ENCODE measurements at places on chromosomes 11 and 22.

DNA sequence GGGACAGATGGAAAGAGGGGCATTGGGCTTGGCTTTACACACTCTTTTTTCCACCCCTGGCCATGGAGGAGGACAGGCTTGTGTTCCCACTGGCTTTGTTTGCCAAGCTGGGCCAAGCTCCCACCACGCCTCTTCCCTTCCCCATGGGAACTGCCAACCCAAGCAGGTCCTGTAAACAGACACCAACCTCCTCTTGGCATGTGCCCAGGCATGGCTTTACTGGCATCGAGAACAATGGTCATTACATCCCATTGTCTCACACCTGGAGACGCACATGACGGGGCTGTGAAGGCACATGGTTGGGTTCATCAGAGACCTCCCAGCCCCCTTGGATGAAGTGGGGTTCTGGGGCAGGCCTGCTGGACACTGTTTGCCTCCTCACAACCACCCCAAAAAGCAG, 11.7 kb downstream of the SEC14L3 start:
- no peak for DNase-seq

DNA sequence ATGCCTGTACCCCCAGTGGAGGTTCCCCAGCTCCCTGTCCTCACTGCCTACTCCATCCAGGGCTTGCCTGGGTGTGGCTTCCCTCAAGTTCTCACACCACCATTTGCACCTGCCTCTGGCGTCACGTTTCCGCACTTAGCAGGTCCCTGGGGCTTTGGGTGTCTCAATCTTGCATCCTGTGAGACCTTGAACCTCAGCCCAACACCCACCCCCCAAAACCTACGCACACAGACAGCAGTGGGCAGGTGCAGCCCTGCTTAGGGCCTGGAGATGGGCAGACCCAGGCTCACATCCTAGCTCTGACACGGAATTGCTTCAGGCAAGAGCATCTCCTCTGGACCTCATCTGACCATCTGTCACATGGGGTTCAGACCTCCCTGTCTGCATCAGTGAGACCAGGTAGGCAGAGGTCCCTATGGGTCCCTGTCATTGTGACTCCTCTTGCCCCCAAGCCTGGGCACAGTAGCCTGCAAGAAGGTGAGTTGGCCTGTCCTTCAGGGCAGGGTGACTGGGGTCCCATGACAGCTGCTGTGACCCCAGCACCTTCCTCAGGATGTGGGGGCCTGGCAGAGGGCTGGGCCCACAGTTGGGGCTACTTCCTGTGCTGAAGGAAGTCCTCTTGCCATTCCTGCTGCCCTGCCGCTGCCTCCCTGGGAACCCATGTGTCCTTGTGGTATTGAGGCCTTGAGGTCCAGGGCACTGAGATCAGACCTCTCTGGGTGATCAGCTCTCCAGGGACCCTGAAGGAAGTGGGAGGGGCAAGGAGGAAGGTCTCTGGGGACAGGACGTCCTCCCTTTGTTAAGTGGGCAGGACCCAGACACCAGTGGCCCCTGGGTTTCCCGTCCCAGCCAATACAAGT, 2.0 kb downstream of the SIPA1 start:
- no peak for DNase-seq

DNA sequence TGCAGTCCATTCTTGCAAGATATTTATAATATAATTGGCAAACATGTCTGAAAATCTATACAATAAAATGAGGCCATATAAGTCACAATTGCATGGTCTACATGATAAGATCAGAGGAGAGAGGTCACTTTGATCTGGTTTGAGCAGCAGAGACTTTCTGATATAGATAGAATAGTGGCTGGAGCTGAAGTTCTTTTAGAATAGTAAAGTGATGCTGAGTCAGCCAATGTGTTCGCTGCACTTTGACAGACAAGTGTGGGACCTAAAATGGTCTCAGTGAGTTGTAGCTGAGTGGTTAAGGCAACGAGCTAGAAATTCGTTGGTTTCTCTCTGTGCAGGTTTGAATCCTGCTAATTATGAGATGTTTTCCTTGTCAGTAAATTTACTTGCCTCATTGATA, 257.0 kb upstream of the C11orf87 start:
- DNase-seq: no peak

GRCh38 chr11:15157181-15157580, 42.5 kb downstream of the INSC start:
- DNase-seq: no peak

DNA sequence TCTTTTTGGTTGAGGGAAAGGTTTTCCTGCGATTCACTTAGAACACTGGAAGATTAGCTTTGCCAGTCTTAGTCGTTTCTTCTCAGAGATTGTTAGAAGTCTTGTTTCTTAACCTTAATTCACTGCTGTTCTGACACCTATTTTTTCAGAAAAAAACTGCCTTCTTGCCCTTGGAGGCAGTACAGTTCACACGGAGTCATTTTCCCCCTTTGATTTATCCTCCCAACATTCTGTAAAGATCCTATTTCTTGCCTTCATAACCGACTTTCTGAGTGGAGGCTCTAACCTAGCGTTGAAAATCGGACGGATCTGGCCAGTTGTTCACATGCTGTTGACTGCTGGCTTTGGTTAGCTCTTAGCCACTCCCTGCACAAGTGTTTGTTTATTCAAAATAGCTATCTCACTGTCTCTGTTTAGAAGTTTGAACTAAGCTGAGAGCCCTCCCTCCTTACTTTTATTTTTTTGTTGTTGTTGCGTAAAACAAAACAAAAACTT, 737 bp downstream of the BCL2L13 start:
- DNase-seq: no peak

GRCh38 chr11:130340671-130341319, 26.1 kb upstream of the ZBTB44 start:
- no peak for DNase-seq

DNA sequence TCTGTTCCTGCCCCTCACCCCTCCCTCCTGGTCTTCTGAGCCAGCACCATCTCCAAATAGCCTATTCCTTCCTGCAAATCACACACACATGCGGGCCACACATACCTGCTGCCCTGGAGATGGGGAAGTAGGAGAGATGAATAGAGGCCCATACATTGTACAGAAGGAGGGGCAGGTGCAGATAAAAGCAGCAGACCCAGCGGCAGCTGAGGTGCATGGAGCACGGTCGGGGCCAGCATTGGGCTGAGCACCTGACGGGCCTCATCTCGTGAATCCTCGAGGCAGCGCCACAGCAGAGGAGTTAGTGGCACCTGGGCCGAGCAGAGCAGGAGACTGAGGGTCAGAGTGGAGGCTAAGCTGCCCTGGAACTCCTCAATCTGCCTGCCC, 941.8 kb downstream of the BRD1 start:
- DNase-seq: no peak

- no peak for DNase-seq
Measured at GRCh38 chr11:119085437-119085847, 761 bp downstream of the HMBS start.

- DNase-seq: no peak
Measured at GRCh38 chr11:8288166-8288772, 24.6 kb upstream of the LMO1 start.

DNA sequence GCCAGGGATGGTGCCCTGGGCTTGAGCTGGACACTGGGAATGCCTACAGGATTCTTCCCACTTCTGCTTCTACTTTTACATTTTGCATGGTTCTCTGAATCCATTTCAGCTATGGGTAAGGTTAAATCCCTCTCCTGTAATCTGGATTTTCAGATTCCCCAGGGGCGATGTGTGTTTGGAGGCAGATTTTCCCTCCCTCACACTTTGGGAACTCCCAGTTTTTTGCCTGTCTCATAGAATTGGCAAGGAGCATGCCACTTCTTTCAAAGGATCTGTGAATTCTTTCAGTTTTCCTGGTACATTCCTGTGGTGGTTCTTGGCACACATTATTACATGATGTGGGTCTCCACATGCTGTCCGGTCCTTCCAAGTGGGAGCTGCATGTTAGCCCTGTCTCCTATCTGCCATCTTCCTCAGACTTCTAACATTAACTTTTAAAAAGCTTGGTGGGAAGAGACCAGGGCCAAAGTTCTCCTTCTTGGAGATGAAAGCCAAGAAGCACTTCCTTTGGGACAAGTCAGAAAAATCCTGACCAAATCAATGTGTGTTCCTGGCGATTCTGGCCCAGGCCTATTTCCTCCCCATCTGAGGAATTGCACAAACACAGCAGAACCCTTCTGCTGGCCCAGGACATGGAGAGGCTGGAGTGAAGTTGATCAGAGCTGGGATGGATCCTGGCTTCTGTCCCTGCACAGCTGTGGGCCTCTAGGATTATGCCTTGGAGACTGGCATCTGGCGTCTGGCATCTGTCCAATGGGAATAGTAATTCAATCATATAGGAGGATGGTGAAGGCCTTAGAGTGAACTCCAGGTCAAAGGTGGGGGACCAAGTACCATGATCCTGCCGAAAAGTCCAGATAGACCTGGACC, 5.4 kb upstream of the APOL2 start:
- no peak for DNase-seq

- DNase-seq: no peak
Measured at GRCh38 chr11:21105196-21105917, 436.0 kb downstream of the NELL1 start.

GRCh38 chr22:17119481-17120202, 1.5 kb downstream of the TMEM121B start:
- DNase-seq: no peak

DNA sequence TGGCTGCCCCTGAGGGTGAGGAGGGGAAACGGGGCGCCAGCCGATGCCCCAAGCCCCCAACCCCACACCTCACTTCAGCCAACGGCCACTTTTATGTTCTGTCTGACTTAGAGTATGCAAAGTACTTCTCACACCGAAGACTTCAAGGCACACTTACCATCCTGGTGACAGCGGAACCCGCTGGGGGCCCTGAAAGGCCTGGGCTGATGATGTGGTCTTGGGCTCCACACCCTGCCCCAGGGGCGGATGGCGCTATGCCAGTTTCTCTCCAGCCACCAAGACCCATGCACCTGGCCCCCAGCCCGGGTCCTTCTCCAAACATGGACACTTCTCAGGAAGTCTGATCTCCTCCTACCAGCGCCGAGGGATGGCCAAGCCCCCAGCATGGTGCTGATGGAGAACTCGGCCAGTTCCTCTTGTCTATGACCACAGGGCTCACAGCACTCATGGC, 175.4 kb downstream of the CTTN start:
- no peak for DNase-seq

DNA sequence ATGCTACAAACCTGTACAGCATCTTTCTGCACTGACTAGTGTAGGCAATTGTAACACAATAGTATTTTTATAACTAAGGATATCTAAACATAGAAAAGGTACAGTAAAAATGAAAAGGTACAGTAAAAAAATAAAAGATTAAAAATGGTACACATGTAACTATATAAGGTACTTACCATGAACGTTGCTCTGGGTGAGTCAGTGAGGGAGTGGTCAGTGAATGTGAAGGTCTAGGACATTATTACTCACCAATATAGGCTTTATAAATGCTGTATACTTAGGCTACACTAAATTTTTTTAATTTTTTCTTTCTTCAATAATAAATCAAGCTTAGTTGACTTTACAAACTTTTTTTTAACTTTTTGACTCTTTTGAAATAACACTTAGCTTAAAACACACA, 59.9 kb downstream of the EIF3M start:
- no peak for DNase-seq

- DNase-seq: no peak
Measured at GRCh38 chr11:18171377-18172000, 1.1 kb upstream of the MRGPRX4 start.

DNA sequence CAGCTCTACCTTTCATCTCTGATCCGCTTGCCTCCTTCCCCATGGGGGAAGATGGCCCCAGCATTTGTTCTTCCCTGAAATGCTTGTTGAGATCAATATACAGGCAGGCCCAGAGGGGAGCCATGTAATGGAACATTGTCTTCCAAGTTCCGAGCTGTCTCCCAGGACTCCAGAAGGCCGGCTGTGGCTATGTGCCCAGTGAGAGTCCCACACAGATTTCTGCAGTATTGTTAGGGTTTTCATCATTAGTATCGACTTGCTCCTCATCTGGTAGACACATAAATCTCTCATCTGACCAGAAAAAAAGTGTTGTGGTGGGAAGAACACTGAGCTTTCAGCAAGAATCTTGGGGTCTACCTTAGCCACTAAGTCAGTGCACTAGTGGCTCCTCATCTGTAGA, 163.4 kb downstream of the TRIM29 start:
- DNase-seq: peak; percentile 56

DNA sequence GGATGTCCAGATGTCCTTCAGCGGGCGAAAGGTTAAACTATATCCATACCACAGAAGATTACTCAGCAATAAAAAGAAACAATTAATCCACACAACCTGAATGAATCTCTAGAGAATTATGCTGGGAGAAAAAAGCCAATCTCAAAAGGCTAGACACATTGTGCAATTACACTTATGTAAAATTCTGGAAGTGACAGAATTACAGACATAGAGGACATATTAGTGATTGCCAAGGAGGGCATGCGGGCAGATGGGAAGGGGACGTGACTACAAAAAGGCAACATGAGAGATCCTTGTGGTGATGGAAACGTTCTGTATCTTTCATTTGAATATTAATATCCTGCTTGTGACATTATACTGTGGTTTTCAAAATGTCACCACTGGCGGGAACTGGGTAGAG, 103.5 kb upstream of the BMAL1 start:
- DNase-seq: no peak

DNA sequence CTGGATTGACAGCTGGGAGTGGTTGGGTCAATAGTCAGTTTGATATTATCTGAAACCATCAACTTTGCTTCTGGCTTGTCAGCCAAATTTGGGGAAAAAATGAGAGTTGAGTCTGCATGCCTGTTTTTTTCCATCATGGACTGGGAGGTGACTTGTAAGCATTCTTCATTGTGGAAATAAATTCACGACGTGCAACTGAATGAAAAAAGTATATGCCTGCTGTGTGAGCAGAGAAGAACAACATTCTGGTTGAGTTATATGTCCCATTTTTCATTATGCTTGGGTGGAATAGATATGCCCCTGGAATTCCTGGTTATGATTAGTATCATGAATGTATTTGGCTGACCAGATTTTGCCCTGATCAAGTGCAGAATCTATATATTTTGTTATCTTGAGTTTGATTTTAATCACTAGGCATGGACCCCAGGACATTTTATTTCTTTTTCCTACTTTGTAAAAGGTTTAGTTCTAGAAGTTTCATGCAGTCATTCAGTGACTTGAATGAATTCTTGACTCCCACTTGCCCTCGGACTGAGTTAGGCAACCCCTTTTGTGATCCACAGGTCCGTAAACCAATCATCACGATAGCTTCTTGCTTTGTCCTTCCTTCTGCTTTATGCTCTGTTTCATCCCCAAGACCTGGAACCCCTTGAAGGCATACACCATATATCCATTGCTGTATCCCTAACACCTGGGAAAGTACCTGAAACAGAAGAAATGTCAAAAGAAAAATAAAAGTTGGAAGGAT, 205.8 kb downstream of the NAV2 start:
- no peak for DNase-seq
